Activated gamma-delta T cell treated with Interleukin-2 at 50 U/mL for 16 hours (primary cell): ENCODE measurements at places on chromosomes 16 and 17.

- no peak for DNase-seq
Measured at GRCh38 chr17:62206550-62206949, 141.5 kb upstream of the MED13 start.

GRCh38 chr17:6023036-6023831, 46.9 kb upstream of the WSCD1 start:
- DNase-seq, result no peak

GRCh38 chr16:69513180-69513966, 52.4 kb upstream of the NFAT5 start:
- DNase-seq, result no peak

DNA sequence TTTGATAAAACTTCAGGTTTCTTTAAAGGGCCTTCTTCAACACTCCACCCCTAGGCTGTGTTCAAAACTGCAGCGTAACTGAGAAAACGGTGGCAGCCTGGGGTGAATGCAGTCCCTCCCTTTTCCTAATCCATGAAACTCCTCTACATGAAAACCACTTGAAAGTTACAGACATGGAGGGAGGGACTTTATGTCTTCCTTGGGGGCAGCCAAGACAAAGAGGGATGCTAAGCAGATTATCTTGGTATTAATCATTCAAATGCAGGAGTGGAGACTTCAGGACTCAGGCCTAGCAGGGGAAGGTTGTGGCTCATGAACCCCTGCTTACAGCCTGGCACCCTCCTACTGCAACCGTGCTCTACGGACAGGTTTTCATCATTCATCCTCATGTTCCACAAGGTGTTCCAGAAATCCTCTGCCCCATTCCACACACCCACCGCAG, 46.8 kb downstream of the RNF112 start:
- DNase-seq, result no peak

GRCh38 chr16:84096447-84097005, 20.2 kb downstream of the MBTPS1 start:
- no peak for DNase-seq

GRCh38 chr16:89045181-89045815, 48.4 kb upstream of the ACSF3 start:
- DNase-seq, result no peak

GRCh38 chr16:8639694-8640093, 18.2 kb downstream of the METTL22 start:
- DNase-seq, result no peak

GRCh38 chr17:47200325-47200664, 8.9 kb upstream of the MYL4 start:
- DNase-seq, result no peak

GRCh38 chr17:78241277-78242023, 10.0 kb downstream of the TMEM235 start:
- DNase-seq, result no peak

DNA sequence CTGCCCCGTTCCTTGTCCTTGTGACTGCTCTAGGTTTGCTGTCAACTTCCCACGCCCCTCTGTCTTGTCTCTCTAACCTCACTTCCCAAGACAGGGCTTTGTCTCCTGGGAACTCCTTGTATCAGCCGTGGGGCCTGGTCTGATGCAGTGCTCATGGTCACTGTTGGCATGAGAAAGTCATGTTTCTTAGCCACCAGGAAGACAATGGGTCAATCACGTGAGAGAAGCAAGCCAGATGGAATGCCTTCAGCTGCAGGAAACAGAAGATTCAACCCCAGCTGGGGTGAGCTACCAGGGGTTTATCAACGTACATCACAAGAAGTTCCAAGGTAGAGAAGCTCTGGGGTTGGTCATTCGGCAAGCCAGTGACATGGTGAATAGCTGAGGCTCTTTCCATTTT, 116.6 kb downstream of the IRF8 start:
- no peak for DNase-seq

- DNase-seq, result no peak
Measured at GRCh38 chr17:77736199-77736585, 222.3 kb upstream of the TNRC6C start.

- no peak for DNase-seq
Measured at GRCh38 chr16:51797669-51798259, 646.7 kb upstream of the SALL1 start.

DNA sequence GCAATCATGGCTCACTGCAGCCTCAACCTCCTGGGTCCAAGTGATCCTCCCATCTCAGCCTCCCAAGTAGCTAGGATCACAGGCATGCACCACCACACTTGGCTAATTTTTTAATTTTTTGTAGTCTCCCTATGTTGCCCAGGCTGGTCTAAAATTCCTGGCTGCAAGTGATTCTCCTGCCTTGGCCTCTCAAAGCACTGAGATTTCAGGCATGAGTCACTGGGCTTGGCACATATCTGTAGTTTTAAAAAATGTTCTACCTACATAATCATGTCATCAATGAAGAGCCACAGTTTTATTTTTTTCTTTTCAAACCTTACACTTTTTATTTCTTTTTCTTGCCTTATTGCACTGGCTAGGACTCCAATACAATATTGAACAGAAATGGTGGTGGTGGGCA, 33.1 kb upstream of the COL1A1 start:
- DNase-seq, result no peak

DNA sequence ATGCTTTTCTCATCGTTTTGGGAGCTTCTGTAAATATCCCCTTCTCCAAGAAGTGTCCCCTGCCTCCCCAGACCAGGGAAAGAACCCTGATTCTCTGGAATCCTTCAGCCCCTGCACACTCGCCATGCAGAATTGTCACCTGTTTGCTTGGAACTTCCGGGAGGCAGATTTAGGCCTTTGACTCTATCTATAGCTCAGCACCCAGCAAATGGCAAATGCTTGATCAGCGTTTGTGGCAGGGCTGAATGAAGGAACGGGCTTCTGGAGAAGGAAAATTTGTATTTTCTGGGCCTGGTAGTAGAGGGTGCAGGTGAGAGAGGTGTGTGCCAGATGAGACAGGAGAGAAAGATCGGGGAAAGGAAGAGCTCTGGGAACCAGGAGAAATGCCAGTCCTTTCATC, 18.3 kb upstream of the CACNG4 start:
- no peak for DNase-seq

GRCh38 chr16:1960665-1961630, 1.6 kb downstream of the NDUFB10 start:
- DNase-seq, result no peak

GRCh38 chr17:80169784-80170500, at the start of gene CARD14:
CARD14 (plus strand) TSS chr17:80170030; CDS start chr17:80181439, 11,409 bp downstream.
- DNase-seq, result no peak

- DNase-seq, result no peak
Measured at GRCh38 chr17:43316522-43317142, 82.2 kb upstream of the ARL4D start.

- DNase-seq, result no peak
Measured at GRCh38 chr17:2214929-2215615, 88.5 kb downstream of the SMG6 start.

GRCh38 chr17:37802712-37803416, 58.0 kb upstream of the HNF1B start:
- no peak for DNase-seq

DNA sequence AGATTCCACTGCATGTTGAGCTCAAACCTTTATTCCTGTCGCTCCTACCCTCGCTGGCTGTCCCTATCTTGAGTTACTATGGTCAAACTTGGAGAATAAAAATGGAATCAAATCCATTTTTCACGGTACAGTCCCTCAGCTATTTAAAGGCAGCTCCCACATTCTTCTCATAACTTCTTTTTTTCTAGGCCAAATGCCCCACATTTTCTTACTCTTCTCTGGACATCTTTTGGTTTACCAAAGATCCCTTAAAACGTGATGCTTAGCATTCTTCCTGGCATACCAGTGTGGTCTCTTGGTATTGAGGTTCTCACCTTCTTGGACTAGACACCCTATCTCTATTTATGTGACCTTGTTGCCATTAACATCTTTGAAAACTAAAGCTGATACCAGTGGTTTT, 48.3 kb upstream of the MAF start:
- no peak for DNase-seq

GRCh38 chr16:24152826-24153225, 103.3 kb upstream of the CACNG3 start:
- no peak for DNase-seq

- DNase-seq, result no peak
Measured at GRCh38 chr17:3029213-3029913, 34.0 kb downstream of the OR1D5 start.

DNA sequence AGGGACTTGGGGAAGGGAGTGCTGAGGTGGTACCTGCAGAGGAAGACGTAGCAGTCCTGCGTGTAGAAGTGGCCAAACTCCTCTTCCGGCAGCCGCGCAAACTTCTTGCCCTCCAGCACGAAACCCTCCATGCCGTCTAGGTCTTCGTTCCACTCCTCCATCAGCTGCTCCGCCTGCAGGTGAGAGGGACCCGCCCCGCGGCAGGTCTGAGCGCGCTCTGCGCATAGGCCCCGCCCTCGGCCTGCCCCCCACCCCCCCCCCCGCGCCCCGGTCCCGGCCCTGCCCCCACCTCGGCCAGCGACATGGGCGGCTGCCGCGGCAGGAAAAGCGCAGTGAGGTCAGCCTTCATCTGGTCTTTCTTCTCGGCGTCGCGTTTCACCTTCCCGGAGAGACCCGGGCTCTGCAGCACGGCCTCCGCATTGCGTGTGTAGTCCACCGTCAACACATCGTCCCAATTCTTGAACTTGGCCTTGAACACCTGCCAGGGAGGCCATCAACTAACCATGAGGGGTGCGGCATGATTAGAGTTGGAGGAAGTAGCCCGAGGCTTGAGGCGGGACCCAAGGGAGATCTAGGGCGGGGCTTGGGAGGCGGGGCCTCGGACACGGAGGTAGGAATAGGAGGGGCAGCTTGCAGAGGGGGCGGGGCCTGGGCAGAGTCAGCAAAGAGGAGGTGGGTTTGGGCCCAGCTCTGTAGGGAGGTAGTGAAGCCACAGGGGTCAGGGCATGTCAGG, 11.5 kb downstream of the FLII start:
- no peak for DNase-seq

GRCh38 chr16:15593235-15593634, 49.7 kb downstream of the MARF1 start:
- no peak for DNase-seq

DNA sequence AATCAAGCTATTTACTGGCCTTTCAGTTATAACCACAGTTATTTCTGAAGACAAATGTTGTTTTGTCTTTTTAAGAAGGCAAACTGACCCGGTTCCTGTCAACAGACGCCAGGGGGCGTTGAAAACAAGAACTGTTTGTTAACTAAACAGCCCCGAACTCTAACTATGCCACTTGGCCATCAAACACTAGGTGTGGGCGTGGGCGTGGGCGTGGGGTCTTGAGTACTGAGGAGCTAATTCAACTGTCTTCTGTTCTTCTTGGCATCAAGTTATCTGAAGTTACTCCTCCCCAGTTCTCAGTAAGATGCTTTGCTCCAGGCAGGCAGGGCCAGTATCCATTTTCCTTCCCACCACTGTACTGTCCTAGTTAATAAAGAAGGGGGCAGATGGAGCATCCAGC, 63.3 kb upstream of the MTMR4 start:
- DNase-seq, result peak; percentile 50

DNA sequence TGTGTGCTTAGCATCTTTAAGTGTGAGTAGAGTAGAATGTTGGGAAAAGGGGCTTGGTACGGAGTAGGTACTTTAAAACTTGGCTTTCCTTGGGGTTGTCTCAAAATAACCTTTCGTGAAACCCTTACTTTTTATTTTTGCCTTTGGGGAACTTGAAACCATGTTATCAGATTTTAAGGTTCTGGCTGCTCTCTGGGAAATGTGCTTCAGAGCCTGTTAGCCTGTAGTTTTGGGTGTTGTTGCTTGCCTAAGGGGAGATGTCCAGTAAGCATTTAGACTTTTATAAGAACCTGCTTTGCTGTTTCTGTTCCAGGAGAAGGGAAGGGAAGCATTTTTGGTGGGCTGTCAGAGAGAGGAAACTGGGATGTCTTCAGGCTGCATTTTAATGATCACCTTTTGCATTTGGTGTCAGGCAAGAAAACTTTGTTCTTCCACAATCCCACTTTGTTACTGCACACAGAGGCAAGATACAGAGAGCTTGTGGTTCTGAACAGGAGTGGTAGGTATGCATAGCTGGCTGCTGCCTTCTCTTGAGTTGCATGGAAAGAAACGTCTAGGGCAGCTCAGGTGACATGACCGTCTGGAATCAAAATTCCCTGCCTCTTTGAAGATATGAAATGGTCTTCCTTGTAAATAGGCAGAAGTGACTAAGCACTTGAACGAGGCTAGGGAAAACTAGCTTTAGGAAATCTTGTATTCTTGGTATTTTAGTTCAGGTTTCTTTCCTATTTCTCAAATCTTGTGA, 1.7 kb downstream of the RABEP1 start:
- DNase-seq, result no peak

DNA sequence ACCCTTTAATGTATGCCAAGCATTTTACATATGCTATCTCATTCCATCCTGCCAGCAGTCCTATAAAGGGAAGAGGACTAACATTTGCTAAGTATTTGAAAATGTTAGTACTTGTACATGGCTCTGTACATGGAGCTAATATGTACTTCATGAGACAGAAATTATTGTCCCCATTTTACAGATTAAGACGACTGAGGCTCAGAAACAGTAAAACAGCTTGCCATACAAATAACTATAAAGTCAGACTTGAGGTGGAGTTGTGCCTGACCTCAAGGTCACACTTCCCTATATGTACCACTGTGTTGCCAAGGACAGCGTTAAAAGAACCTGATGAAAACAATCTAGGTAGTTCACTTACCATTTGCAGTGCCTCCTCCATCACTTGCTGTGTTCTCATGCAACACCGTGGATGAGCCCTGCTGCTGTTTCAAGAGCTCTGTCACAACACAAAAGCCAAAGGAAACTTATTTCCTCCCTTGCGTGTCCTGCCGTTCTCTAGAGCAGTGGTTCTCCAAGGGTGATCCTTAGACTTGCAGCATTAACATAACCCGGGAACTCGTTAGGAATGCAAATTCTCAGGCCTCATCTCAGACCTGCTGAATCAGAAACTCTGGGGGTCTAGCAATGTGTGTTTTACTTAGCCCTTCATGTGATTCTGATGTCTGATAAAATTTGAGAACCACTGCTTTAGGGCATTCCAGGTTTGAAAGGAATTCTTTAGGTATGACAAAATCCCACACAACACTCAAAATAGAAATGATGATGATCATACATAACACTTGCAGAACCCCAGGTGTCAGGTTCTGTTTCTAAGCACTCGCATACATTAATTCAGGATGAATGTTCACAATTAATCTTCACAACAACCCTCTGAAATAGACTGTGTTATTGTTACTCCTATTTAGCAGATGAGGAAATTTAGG, 51.2 kb upstream of the MTMR4 start:
- DNase-seq, result no peak

GRCh38 chr17:49005140-49005539, 8.0 kb downstream of the IGF2BP1 start:
- no peak for DNase-seq

DNA sequence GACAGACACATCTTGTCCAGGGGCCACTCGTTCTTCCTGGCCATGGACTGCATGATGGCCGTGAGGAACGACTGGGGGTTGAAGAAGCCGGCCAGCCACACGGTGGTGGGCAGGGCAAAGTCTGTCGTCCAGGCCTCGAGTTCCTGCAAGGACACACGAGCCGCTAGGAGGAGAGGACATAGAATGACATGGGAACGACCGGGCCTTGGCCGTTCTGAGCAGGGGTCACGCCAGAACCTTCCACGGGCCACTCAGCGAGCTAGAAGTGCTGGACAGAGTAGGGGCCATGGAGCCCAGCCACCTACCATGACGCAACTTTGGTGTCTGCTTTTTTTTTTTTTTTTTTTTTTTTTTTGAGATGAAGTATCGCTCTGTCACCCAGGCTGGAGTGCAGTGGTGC, 47.0 kb downstream of the PGS1 start:
- no peak for DNase-seq

- no peak for DNase-seq
Measured at GRCh38 chr16:66949472-66949871, 11.6 kb upstream of the CES3 start.
